ENCODE measurements at places on chromosomes 16 and 17.

- no peak for DNase-seq
Measured at GRCh38 chr16:1468426-1468810, 6.4 kb downstream of the CLCN7 start.

DNA sequence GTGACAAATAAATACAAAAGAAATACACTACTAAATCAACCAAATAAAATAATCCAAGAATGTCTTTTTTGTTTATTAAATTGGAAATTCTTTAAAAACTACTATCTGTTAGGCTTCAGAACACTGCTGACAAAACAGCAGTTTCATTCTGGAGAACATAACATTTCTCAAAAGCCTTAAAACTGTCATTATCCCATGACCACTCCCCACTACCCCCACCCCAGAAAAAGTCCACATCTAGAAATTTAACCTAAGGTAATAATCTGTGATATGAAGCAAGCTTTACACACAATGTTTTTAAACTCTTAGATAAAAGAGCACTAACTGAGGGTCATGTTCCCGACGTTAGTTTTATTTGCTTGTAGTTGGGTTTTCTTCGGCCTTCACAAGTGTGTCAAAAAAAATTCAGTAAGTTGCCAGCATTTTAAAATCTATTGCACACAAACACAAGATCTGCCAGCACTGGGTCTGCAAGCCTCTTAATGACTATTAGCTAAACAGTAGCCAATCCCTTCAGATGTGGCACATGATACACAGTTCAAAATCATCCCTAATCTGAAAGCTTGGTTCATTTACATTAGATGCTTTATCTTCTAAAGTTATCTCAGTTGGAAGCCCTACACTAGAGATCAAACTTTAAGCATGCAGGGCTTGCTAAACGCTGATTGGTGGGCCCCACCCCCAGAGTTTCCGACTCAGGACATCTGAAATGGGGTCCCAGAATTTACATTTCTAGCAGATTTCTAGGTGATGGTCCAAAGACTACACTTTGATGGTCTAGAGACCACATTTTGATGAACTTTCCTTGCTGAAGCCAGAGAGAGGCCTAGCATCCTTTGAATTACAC is 75.2 kb downstream of the KANSL1 start:
- no peak for DNase-seq

- DNase-seq = no peak
Measured at GRCh38 chr16:70396246-70396904, 42.5 kb downstream of the ST3GAL2 start.

DNA sequence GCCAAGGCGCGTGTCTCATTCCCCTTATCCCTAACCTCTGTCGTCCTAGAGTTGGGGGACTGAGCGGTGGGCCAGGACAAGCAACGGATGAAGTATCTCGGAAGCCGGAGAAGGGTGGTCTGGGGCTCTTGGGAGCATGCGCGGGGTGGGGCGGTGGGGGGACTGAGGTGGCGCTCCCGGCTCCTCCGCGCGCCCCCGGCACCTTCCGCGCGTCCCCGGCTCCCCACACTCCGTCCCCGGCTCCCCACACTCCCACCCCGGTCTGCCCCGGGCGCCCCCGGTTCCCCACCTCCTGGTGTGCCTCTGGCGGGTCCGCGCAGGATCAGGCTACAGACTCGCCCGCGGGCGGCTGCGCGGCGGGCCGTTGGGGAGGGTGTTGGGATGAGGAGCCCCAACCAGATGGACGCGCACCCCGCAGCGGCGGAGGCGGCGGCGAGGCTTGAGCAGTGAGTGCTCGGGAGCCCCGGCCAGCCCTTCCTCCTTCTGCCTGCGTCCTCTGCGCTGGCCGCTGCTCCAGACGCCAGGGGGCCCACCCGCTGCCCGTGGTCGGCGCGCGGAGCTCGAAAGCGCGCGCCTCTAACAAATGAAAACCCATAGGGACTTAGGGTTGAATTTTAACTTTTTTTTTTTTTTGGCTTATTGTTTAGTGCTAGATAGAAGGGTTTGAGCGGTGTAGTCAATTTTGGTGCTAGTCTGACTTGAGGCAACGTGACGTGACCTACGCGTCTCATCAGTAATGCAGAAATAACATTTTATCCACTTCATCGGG is 5.6 kb upstream of the CRYM start:
- peak; percentile 62 for DNase-seq

- no peak for DNase-seq
Measured at GRCh38 chr16:19659554-19659953, 58.5 kb downstream of the KNOP1 start.

GRCh38 chr16:69501956-69502745 is 63.6 kb upstream of the NFAT5 start:
- peak; percentile 37 for DNase-seq

DNA sequence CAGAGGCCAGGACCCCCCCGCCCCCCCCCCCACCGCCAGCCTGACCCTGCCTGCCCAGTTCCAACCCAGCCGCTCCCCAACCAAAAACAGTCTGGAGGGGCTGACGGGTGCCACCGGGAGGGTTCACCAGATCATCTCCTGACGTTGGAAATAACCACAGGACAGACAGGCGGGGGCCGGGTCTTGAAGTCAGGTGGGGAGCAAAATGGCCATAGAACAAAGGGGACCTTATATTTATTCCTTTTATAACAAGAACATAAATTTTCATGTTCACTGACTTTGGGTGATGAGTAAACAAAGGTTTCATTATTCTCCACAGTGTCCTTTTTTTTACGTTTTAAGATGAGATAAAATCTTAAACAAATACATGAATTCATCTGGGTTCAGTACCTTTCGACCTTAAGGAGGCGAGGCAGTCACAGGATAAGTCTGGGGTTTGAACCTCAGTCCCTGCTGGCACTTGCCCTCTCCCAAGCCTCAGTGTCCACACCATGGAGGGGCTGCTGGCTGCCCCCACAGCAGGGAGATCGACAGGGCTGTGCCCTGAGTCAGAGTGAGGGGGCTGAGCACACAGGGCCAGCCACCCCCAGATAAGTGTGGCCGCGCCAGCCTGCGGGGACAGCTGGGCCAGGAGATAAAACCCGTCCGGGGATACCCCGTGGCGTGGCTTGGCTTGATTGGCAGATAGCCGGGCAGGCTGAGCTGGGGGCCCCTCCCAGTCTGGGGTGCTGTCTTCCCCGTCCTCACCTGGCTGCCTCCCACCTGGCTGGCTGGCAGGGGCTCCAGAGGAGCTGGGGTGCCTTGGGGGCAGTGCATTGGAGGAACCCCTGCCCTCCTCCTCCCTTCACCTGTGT is 15.0 kb downstream of the SLC7A5 start:
- DNase-seq = no peak

- DNase-seq = no peak
Measured at GRCh38 chr16:19029980-19030379, 37.4 kb upstream of the COQ7 start.

GRCh38 chr17:82959242-82959930 is 119.6 kb upstream of the ZNF750 start:
- no peak for DNase-seq

GRCh38 chr17:42179911-42180410 is 981 bp downstream of the KCNH4 start:
- peak; percentile 60 for DNase-seq

- DNase-seq = no peak
Measured at GRCh38 chr17:15501282-15501681, 33.9 kb upstream of the CDRT4 start.

GRCh38 chr17:40810494-40810893 is 10.7 kb upstream of the KRT28 start:
- no peak for DNase-seq

DNA sequence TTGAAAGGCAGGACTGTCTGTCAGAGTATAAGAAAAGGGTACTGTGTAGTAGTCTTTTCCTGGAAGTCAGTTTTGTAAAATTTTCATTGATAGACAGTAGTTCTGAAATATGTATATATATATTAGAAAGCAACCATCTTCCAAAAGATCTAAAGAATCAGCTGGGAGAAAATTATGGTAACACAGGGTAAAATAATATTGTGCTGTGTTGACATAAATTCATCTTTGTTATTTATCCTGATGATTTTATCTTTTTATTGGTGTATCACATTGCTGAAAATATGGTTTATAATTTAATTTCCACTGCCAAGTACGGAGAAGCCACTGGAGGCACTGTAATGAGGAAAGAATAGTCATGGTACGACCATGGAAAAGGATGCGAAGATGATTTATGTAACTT is 324.9 kb downstream of the CA10 start:
- DNase-seq = no peak

- no peak for DNase-seq
Measured at GRCh38 chr17:63546308-63547082, 3.8 kb upstream of the DCAF7 start.

GRCh38 chr17:33778505-33779233 is 476.4 kb upstream of the CCL2 start:
- no peak for DNase-seq

DNA sequence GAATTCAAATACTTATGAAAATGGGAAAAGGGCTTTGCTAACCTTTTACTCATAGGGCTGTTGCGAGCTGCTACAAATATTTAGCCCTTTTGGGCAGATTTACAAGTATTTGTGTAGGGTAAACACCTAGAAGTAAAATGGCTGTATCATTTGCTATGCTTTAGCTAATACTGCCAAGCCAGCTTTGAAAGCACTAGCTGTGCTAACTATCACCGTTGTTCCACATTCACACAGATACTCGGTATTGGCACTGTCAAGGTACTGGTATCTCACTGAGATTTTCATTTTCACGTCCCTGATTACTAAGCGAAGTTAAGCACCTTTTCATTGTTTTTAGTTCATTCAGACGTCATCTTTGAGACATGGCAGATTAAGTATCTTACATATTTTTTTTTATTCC is 84.8 kb downstream of the GLG1 start:
- no peak for DNase-seq

GRCh38 chr17:31738067-31738466 is 121.0 kb downstream of the COPRS start:
- DNase-seq = no peak

DNA sequence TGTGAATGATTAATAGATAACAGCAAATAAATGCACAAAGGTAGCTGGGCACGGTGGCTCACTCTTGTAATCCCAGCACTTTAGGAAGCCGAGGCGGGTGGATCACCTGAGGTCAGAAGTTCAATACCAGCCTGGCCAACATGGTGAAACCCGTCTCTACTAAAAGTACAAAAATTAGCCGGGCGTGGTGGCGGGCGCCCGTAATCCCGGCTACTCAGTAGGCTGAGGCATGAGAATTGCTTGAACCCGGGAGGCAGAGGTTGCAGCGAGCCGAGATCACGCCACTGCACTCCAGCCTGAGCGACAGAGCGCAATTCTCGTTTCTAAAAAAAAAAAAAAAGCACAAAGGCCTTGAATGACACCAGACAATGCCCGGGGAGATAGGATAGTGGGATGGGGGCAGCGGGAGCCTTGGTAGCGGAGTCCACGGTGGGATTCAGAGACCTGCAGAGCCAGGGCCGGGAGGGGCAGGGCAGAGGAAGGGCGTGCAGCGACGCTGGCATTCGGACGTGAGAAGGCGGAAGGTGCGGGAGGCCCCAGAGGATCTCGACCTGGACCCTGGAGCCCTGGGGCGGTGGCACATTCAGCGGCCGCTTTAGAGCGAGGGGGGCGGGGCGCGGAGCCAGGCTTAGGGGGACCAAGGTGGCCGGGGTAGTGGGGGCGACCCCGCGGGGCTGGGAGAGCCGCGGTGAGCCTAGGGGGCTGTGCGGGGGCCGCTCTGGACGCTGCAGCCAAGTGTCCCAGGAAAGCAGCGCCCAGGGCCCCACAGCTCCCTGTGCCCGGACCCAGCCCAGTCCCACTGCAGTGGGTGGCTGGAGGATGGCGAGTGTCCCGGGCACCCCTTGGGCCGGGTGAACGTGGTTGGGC is 999 bp upstream of the FLYWCH2 start:
- no peak for DNase-seq

- no peak for DNase-seq
Measured at GRCh38 chr17:81386646-81387099, 8.6 kb upstream of the BAHCC1 start.

- DNase-seq = peak; percentile 97
Measured at GRCh38 chr16:660459-661183, 7.3 kb upstream of the RHOT2 start.

DNA sequence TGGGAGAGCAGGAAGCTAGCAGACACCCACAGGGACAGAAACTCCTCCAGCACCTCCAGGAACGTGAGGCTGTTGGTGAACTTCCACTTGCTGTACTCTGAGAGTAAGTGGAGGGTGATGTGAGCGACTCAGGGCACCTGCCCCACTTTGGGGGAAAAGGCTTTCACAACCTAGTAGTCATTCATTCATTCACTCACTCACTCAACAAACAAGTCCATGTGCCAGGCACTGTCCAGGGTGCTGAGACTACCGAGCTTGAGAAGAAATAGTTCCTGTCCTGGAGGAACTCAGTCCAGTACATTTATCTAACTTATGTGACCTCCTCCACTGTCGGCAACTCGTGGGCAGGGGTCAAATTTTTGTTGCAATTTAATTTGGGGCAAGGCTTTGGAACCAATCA is 26.6 kb downstream of the LGALS9 start:
- no peak for DNase-seq

DNA sequence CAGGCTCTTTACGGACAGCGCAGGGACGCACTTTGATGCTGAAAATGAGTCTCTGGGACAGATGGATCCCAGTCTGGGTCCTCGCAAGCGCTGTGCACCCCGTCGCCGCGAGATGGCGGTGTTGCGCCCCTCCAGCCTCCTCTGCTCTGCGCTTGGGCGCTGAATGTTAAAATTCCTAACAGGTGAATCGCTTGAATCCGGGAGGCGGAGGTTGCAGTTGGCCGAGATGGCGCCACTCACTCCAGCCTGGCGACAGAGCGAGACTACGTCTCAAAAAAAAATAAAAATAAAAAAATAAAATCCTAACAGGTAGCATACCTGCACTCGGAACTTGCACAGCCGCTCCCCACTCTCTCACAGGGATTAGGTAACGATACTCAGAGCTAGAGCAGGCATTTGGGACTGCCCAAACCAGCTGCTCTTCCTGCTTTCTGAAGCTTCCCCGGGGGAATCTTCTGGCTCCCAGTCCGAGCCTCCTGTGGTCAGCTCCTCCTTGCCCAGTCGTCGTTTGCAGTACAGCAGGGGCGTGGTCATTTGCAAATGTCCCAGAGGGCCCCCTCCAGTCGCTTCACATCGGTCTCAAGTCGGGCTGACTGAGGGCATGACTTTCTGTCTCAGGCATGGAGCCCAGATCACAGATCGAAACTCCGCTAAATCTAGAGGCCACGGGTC is 26.2 kb upstream of the OSGIN1 start:
- DNase-seq = peak; percentile 82

- no peak for DNase-seq
Measured at GRCh38 chr16:50555952-50556673, 7.9 kb downstream of the NKD1 start.

DNA sequence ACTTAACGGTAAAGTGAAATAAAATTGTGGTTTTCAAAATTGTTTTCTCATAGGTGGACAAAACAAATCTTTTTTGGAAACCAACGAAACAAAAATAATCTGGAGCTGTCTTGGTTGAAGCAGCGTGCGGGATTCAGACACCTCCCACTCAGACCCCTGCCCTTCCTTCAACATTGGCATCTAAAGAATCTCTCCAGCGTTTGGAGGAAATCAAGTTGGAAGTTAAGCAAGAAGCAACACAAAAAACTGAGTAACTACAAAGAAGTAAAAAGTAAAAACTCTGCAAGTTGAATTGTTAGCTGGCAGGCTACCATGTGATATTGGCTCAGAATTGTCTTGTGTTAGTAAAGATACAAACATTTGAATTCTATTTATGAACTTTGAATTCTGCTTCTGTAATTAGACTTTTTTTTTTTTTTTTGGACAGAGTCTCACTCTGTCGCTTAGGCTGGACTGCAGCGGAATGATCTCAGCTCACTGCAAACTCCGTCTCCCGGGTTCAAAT is 361.0 kb upstream of the PMFBP1 start:
- DNase-seq = no peak

- peak; percentile 77 for DNase-seq
Measured at GRCh38 chr16:4115209-4115948, 863 bp downstream of the ADCY9 start.

GRCh38 chr17:71284032-71284755 is 836.6 kb upstream of the SOX9 start:
- no peak for DNase-seq

- DNase-seq = peak; percentile 3
Measured at GRCh38 chr17:49548051-49548505, 27.6 kb upstream of the NXPH3 start.

Measured in GM20000 (cell line).